ENCODE measurements at places on chromosomes 3 and 15. TPM values are rescaled to one million over a fixed set of nuclear protein-coding genes. Genes with fewer than 3 reads are reported as not detected.
A peak's percentile ranks its signal among the peaks of the same experiment; 100 is the strongest.

DNA sequence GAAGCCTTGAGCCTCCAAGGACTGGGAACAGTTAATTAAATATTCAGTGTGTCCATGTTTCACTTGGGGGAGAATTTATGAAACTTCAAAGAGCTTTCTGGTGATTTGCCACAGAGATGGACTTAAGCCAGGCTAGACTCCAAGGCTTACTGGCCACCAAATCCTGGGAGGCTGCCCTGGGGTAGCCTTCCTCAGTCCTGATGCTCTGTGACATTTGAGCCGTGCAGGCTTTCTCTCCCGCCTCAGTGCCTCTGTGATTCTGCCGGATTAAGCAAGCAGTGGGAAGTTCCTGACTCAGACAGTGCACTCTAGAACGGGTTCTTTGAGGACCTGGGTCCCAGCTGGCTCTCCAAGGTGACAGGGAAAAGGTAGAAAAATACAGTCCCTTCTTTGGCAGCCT, 314.7 kb upstream of the ICE2 start:
- H3K4me3 ChIP-seq = no peak overlapping the region
- no peak overlapping the region for H3K27ac ChIP-seq
- 0 out of 2 replicates have a peak, but pooled peaks cover 3% of the 10 kb centered on the region for H3K4me1 ChIP-seq
- H3K36me3 ChIP-seq = no peaks in the 10 kb centered on the region
- peaks cover 4% of the 10 kb centered on the region for H3K27me3 ChIP-seq

GRCh38 chr15:42523331-42523730, 25.3 kb downstream of the LRRC57 start:
- H3K27ac ChIP-seq = no peak overlapping the region
- H3K4me1 ChIP-seq = no peaks in the 10 kb centered on the region
- no peak for DNase-seq
- H3K27me3 ChIP-seq = no peaks in the 10 kb centered on the region
- H3K36me3 ChIP-seq = peaks cover 19% of the 10 kb centered on the region

DNA sequence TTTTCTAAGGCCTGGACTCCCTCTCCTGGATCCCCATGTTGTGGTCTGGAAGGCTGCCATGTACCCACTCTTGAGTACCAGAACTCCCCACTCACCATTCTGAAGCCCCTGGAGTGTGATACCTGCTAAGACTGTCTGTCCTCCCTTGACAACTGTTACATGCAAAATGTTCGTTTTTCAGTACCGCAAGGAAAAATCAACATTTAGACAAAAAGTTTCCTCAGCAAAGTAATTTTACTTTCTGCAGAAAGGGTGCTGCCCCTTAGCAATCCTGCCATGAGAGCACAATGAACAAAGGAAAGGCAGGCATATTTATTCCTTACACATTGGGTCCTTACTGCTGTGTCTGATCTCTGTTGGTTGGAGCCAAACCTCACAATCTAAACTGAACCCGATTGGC, 7.0 kb upstream of the GK5 start:
- H3K36me3 ChIP-seq = no peaks in the 10 kb centered on the region
- no peaks in the 10 kb centered on the region for H3K27me3 ChIP-seq
- no peak for DNase-seq

DNA sequence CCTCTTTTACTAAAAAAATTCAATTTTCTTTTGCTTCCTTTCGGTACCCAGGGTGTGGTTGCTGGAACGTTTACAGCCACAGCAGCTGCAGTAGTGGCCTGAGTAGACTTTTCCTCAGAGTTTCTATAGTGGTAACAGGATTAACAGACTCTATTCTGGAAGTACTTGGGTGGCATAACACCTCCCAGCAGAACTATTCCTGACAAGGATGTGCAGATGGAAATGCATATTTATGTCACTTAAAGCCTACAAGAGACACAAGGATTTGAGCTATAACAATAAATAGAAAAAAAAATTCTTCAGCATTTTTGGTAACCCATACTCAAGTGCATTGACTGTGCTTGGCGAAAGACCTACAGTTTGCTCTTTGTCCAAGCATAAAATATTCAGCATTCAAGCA, 94.0 kb downstream of the MDFIC2 start:
- no peak overlapping the region for H3K4me3 ChIP-seq
- no peaks in the 10 kb centered on the region for H3K4me1 ChIP-seq
- DNase-seq = no peak
- H3K36me3 ChIP-seq = no peaks in the 10 kb centered on the region
- no peaks in the 10 kb centered on the region for H3K27me3 ChIP-seq

DNA sequence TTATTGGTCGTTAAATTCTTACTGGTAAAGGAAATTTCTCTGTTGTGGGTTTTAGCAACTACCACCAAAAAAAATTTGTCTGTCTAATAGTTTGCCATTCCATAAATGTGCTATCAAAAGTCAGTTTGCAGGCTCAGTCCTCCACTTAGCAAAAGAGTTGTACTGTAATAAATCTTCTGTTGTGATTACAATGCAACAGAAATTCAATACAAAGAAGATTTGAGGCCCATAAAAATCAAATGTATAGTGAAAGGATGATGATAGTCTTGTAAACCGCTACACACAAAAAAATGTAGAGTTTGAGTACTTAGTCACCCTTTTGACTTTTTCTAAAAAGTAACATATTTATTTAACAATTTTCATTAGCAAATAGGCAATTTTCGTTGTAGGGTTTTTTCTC, 251.7 kb downstream of the VGLL3 start:
- H3K36me3 ChIP-seq = no peaks in the 10 kb centered on the region
- H3K4me3 ChIP-seq = no peak overlapping the region
- H3K27ac ChIP-seq = no peak overlapping the region
- no peaks in the 10 kb centered on the region for H3K4me1 ChIP-seq

GRCh38 chr3:133159498-133160475, 121.6 kb downstream of the TMEM108 start:
- no peak overlapping the region for H3K4me3 ChIP-seq
- H3K36me3 ChIP-seq = no peaks in the 10 kb centered on the region
- no peaks in the 10 kb centered on the region for H3K4me1 ChIP-seq
- no peak overlapping the region for H3K27ac ChIP-seq

- H3K4me3 ChIP-seq = no peak overlapping the region
- no peak for DNase-seq
- H3K27ac ChIP-seq = no peak overlapping the region
- H3K4me1 ChIP-seq = peaks cover under 1% of the 10 kb centered on the region
- H3K36me3 ChIP-seq = peaks cover 14% of the 10 kb centered on the region
These were observed 6.1 kb downstream of the GLYCTK start for GRCh38 chr3:52293491-52294319.

DNA sequence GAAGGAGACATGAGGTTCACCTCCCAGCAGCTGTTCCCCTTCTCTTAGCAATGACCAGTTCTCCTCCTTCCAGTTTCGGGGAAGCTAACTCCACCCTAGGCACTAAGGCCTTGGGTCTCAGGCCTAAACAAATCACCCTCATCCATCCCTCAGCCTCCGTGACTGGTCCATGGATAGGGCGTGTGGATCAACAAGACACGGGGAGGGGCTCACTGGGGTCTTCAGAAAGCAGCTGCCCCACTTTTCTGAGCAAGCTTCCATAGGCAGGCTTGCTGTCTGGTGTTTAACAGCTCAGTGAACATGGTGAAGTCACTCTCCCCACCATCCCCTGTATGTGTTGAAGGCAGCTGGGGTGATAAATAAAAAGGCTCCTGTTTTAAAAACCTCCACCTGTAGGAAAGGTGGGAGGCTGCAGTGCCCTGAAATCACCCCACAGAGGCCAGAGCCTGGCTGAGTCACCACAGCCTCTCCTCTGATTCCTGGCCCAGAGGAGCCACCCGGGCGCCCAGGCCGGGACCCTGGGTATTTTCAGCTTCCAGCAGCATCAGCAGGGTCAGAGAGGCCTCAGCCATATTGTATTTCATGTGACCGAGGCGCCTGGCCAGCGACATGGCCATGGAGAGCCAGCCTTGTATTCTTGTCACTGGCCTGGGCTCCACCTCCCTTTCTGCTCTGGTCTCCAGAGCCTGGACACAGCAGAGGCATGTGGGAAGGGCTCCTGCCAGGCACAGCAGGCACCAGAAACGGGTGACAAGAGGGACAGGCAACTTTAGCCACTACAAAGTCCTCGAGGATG, 60.3 kb upstream of the HERC1 start:
- H3K27ac ChIP-seq = no peak overlapping the region
- no peak for DNase-seq
- H3K4me1 ChIP-seq = peaks cover 12% of the 10 kb centered on the region
- H3K27me3 ChIP-seq = peaks cover 16% of the 10 kb centered on the region
- H3K4me3 ChIP-seq = no peak overlapping the region

GRCh38 chr3:111882799-111883198, 23.7 kb downstream of the PHLDB2 start:
- H3K4me1 ChIP-seq = no peaks in the 10 kb centered on the region
- H3K36me3 ChIP-seq = peaks cover 12% of the 10 kb centered on the region
- H3K4me3 ChIP-seq = no peak overlapping the region
- no peak overlapping the region for H3K27ac ChIP-seq

- no peak for DNase-seq
- H3K4me1 ChIP-seq = no peaks in the 10 kb centered on the region
- H3K4me3 ChIP-seq = no peak overlapping the region
These were observed 192.7 kb downstream of the DIPK2A start for GRCh38 chr3:144164352-144164751.

- no peak overlapping the region for H3K4me3 ChIP-seq
- H3K4me1 ChIP-seq = peaks cover 3% of the 10 kb centered on the region
- no peaks in the 10 kb centered on the region for H3K36me3 ChIP-seq
- H3K27me3 ChIP-seq = peaks cover 2% of the 10 kb centered on the region
- peak; percentile 18 for DNase-seq
These were observed 70.2 kb downstream of the FOXB1 start for GRCh38 chr15:60074181-60074885.

- no peaks in the 10 kb centered on the region for H3K27me3 ChIP-seq
- no peaks in the 10 kb centered on the region for H3K36me3 ChIP-seq
- H3K4me3 ChIP-seq = no peak overlapping the region
These were observed 111.2 kb upstream of the KLHL25 start for GRCh38 chr15:85905751-85906450.

- H3K27me3 ChIP-seq = no peaks in the 10 kb centered on the region
- no peak for DNase-seq
- no peak overlapping the region for H3K4me3 ChIP-seq
- no peaks in the 10 kb centered on the region for H3K4me1 ChIP-seq
These were observed 276.7 kb upstream of the RARB start for GRCh38 chr3:25151281-25151902.

DNA sequence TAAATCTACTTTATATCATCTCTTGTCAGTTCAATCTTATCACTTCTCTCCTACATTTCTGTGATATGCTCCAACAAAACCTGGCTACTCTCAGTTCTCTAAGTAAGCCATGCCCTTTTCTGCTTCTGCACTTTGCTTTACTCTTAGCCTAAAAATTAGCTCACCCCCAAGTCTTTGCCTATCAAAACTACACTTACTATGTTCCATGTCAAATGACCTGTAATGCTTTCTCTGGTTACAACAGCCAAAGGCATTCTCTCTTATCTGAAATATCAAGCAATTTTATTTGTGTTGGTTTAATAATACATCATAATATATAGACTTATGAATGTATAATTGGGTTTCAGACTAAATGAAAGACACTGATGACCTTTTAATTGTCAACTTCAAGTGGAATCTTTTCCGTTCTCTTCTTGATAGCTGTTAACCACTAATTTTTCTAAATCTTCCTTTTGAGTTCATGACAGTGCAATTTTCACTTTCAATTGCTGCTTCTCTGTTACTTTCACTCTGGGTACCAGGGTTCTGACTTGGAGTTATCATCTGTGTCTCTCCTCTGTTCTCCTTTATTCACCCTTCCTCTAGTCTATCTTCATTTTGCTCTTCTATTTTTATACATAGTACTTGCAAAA, 619.0 kb upstream of the GOLIM4 start:
- no peak for DNase-seq
- H3K27ac ChIP-seq = no peak overlapping the region
- H3K27me3 ChIP-seq = no peaks in the 10 kb centered on the region

- peaks cover 11% of the 10 kb centered on the region for H3K4me1 ChIP-seq
- H3K36me3 ChIP-seq = no peaks in the 10 kb centered on the region
- H3K4me3 ChIP-seq = no peak overlapping the region
These were observed 57.6 kb upstream of the CHRM5 start for GRCh38 chr15:33910741-33911140.

- H3K27me3 ChIP-seq = no peaks in the 10 kb centered on the region
- H3K4me3 ChIP-seq = no peak overlapping the region
- no peak for DNase-seq
- no peak overlapping the region for H3K27ac ChIP-seq
- H3K4me1 ChIP-seq = no peaks in the 10 kb centered on the region
These were observed 538.2 kb upstream of the SGO1 start for GRCh38 chr3:20724241-20724640.

DNA sequence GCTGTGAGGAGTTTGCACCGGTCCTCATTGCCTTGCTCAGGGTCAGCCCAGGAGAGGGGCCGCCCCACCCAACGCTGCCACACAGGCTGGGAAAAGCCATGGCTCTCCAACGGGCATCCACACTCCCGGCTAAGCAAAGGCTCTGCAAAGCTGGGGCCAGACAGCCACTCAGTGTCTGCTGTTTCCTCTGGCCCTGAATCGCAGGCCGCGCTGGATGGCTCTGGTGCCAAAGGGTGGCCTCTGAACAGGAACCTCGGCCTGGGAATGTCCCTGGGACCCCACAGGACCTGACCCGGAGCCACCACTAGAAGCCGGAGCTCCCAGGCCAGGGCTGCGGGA, 42.9 kb downstream of the RPN1 start:
- no peaks in the 10 kb centered on the region for H3K36me3 ChIP-seq
- H3K4me1 ChIP-seq = no peaks in the 10 kb centered on the region
- H3K27ac ChIP-seq = no peak overlapping the region
- no peaks in the 10 kb centered on the region for H3K27me3 ChIP-seq
- no peak for DNase-seq

- H3K36me3 ChIP-seq = no peaks in the 10 kb centered on the region
- peaks cover 4% of the 10 kb centered on the region for H3K4me1 ChIP-seq
- no peak overlapping the region for H3K27ac ChIP-seq
- H3K4me3 ChIP-seq = no peak overlapping the region
- no peak for DNase-seq
These were observed 81.5 kb upstream of the CDIN1 start for GRCh38 chr15:36497901-36498300.

WDR93 gene
- total RNA-seq = not detected

MESP2 gene
- total RNA-seq = 0.28 TPM

SGO1 gene
- total RNA-seq = 8.1 TPM

NUSAP1 gene
- 123 TPM for total RNA-seq

GPR15 gene
- not detected for total RNA-seq

RTP1 gene
- not detected for total RNA-seq

PPP1R14D gene
- total RNA-seq = not detected

FHIT gene
- total RNA-seq = not detected

DAZL gene
- not detected for total RNA-seq

CTDSPL gene
- 33.3 TPM for total RNA-seq

LRRC2 gene
- total RNA-seq = 4.7 TPM

OXSM gene
- total RNA-seq = 10.6 TPM

CCR3 gene
- total RNA-seq = not detected

Measured in IMR-90 (cell line).